H9 (cell line): ENCODE measurements at places on chromosomes 3 and 15.
A peak's percentile ranks its signal among the peaks of the same experiment; 100 is the strongest.

- DNase-seq = no peak
These were observed 542.0 kb downstream of the EPHA3 start for GRCh38 chr3:89649431-89649830.

GRCh38 chr3:69126999-69127398 lies 4.6 kb upstream of the LMOD3 start:
- DNase-seq = no peak

GRCh38 chr3:54188176-54188791 lies 65.9 kb downstream of the CACNA2D3 start:
- peak; percentile 73 for DNase-seq

GRCh38 chr15:68833700-68834331 lies 13.1 kb upstream of the ANP32A start:
- no peak for DNase-seq

GRCh38 chr3:188400494-188401243 lies 246.7 kb downstream of the LPP start:
- DNase-seq = no peak

- DNase-seq = no peak
These were observed 8.6 kb upstream of the ST8SIA2 start for GRCh38 chr15:92385096-92385495.

DNA sequence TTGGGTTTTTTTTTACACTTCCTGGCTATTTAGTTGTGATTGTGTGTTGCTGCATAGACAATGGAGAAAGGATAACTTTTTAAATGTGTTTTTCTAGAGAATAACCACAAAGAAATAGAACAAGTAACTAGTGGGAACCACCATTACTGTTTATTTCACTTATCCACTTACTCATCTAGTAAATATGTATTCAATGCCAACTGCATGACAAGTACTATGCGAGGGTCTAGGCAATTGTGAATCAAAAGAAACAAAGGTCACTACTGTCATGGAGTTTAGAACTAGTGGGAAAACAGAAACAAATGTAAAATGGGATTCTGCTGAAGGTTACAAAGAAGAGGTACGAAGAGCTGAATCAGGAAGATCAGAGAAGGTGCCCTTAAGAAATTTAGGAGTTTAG lies 600.9 kb upstream of the ROBO2 start:
- DNase-seq = no peak

DNA sequence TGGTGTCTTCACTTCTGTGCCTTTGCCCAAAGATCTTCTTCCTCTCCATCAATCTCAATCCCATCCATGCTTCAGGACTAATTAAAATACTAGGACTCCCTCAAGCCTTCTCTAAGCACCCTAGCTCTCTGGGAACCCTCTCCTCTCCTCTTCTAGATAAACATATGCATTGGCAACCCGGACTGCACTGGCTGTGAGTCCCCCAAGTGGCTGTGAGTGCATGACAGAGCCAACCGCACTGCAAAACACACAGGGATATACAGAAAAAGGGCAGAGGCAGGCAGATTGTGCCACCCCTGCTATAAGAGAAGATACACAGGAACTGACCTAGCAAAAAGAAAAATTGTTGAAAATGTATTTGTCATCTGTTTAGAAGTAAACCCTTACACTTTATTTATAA lies 457.1 kb downstream of the MFSD1 start:
- no peak for DNase-seq

- DNase-seq = no peak
These were observed 20.9 kb downstream of the MRAS start for GRCh38 chr3:138369151-138369900.

- DNase-seq = no peak
These were observed 191.5 kb downstream of the TNIK start for GRCh38 chr3:171268677-171269076.

GRCh38 chr3:40895109-40895508 lies 304.2 kb upstream of the CTNNB1 start:
- no peak for DNase-seq

- no peak for DNase-seq
These were observed 63.2 kb upstream of the LPP start for GRCh38 chr3:188090620-188091309.

DNA sequence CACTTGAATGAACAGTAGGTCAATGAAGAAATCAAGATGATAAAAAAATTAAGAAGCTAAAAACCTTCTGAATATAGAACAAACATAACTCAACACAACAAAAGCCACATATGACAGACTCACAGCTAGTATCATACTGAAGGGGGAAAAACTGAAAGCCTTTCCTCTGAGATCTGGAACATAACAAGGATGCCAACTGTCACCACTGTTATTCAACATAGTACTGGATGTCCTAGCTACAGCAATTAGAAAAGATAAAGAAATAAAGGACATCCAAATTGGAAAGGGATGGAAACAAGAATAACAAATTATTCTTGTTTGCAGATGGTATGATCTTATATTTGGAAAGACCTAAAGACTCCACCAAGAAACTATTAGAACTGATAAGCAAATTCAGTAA lies 60.8 kb downstream of the ILDR1 start:
- DNase-seq = no peak

- no peak for DNase-seq
These were observed 485.2 kb upstream of the PROK2 start for GRCh38 chr3:72270072-72270681.

DNA sequence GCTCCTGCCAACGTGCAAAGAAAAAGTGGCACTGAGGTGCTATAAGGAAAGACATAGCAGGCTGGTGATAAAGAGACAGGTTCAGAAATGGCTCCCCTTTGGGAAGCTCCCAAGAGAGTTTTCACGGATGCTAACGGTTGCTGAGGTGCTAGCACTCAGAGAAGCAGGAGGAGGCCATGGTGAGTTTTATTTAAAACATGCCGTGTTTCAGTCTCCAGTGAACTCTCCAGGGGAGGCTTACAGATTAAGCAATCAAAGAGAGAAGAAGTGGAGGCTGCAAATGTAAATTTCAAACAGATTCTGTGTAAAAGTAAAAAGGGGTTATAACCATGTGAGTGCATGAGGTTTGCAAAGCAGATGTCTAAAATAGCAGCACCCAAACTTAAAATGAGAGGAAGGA lies 346.2 kb downstream of the NTRK3 start:
- DNase-seq = no peak

GRCh38 chr15:56598991-56599390 lies 134.1 kb upstream of the MNS1 start:
- DNase-seq = no peak

GRCh38 chr3:183766745-183767606 lies 58.4 kb downstream of the MAP6D1 start:
- peak; percentile 78 for DNase-seq

DNA sequence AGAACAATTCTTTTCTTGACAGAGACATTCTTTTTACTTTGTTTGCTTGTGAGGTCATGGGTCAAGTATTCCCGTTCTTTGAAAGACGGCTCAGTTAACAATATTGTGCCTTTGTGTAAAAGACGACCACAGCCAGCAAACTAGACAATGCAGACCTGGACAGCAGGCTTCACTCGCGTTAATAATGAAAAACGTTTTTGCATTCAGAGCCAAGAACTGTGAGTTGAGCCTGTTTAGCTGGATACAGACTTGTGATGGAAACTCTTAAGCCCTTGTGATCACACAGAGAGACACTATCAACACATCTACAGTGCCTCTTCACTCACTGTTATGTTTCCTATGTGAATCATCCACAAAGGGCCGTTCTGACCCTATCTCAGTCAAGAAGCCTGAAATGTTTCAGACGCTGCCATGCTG lies 37.3 kb upstream of the CMTM7 start:
- DNase-seq = no peak

- no peak for DNase-seq
These were observed 169.1 kb upstream of the CCDC54 start for GRCh38 chr3:107208100-107208499.

- DNase-seq = no peak
These were observed 216.1 kb downstream of the ATP8B4 start for GRCh38 chr15:49902685-49903501.

GRCh38 chr3:10616321-10616720 lies 110.9 kb upstream of the ATP2B2 start:
- DNase-seq = no peak

GRCh38 chr3:159818399-159818798 lies 170.2 kb upstream of the IL12A start:
- DNase-seq = peak; percentile 71

DNA sequence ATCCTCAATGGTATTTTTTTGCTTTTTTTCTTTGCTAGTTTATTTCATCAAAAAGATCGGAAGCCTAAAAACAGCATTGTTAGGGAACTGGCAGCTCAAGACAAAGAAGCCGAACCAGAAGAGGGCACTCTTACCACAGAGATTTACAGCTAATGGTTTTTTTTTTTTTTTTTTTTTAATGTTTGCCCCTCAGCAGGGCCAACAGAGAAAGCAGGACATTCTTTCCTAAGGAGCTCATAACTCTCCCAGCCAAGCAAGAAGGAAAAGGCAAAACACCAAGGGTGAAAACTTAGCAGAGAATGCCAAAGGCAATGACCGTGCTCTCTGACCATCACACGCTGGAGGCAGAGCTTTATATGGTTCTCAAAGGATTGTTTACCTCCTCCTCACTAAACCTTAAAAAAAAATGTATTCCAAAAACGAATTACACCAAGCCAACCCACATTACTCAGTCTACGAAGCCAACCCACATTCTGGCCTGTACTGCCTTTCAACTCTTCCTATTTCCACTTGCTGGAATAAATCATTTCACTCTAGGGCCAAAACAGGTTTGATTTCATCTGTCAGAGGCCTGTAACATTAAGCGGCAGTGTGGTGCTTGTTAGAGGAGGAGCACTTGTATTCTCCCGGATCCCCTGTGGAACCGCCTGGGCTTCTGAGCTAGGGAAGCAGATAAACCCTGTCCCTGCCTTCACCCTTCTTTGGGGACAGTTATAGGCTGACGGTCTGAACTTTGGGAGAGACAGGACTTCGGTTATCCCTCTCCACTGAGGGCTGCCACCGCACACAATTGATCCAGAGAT lies 35.6 kb upstream of the GYG1 start:
- no peak for DNase-seq

- DNase-seq = no peak
These were observed 5.2 kb downstream of the DALRD3 start for GRCh38 chr3:49013113-49013737.

GRCh38 chr3:153443961-153444360 lies 281.9 kb downstream of the RAP2B start:
- DNase-seq = no peak

GRCh38 chr15:49979705-49980382 lies 139.2 kb downstream of the ATP8B4 start:
- DNase-seq = no peak

GRCh38 chr3:72820415-72820814 lies 27.8 kb downstream of the SHQ1 start:
- DNase-seq = no peak

GRCh38 chr3:152834191-152834775 lies 648 bp upstream of the P2RY1 start:
- no peak for DNase-seq

DNA sequence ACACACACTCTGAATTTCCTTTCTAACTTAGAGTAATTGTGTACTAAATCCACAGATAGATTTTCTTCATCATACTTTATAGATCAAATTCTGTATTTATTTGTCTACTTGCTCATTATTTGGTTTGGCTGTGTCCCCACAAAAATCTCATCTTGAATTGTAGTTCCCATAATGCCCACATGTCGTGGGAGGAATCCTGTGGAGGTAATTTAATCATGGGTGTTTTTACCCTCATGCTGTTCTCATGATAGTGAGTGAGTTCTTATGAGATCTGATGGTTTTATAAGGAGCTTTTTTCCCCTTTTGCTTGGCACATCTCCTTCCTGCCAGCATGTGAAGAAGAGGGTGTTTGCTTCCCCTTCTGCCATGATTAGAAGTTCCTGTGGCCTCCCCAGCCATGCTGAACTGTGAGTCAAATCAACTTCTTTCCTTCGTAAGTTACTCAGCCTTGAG lies 198.3 kb upstream of the TGFBR2 start:
- no peak for DNase-seq

GRCh38 chr15:101043011-101043410 lies 123.9 kb downstream of the LRRK1 start:
- DNase-seq = peak; percentile 29

DNA sequence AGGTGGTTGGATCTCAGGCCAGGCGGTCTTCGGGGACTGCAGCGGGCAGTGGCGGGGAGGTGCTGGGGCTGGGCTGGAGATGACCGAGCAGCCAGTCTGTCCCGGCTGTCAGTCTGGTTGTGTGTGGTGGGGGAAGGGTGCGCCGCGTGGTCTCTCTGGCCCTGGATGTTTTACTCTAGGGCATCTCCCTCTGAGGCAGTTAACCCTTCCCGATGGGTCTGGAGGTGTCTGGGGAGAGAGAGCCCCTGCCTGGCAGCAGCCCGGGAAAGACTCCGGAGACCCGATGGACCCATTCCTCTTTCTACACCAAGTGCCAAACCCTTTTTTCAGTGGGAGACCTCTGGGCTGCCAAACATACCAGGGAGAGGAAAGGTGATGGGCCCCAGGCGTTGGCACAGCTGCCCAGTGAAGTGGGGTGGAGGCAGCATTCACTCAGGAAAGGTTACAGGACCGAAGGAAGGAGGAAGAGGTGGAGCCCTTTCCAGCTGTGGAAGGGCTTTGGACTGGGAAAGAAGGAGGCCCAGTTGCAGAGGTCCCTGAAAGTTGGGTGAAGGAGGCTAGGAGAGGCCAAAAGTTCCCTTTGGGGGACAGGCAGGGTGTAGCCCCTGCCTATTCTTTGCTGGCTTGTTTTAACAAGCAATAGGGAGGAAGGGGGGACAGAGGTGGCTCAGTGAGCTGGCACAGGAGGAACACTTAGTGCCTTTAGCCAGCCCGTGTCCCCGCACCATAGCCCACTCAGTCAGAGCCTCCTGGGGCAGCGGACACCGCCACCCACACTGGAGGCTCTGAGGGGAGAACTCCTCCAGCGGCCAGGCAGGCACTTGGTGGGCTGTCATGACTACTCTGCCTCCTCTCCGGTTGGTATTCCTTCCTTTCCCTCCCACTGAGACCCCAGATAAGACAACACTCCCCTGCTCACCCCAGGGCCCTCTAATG lies 2.7 kb upstream of the BAHD1 start:
- DNase-seq = no peak

- no peak for DNase-seq
These were observed 4.5 kb downstream of the SMC4 start for GRCh38 chr3:160403796-160404470.

GRCh38 chr3:187968883-187969580 lies 184.9 kb upstream of the LPP start:
- no peak for DNase-seq

GRCh38 chr3:17050071-17050470 lies 165.3 kb downstream of the PLCL2 start:
- DNase-seq = no peak

DNA sequence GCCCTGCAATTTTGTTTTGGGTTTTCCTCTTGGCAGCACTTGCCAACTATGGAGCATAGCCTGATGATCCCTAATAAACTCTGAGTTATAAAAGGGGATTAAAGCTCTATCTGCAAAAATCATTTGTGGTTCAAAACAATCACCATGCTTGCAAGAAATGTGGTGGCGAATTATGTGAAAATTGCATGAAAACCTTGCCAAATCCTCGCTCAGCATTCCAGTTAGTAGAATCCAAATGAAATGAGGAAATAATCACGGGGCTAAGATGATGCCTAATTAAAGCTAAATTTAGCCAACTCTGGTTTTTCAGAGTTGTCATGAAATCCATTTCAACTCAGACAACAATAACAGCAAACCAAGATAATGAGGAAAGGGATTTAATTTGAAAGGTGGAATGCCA lies 73.0 kb upstream of the PROK2 start:
- DNase-seq = no peak

- DNase-seq = no peak
These were observed 68.5 kb downstream of the TRANK1 start for GRCh38 chr3:36876181-36876936.

GRCh38 chr3:189272500-189273119 lies 100.8 kb downstream of the TPRG1 start:
- no peak for DNase-seq
